ENCODE measurements at places on chromosomes 5 and 9.

- DNase-seq = no peak
These were observed 131.4 kb downstream of the FGF10 start for GRCh38 chr5:44257653-44258365.

GRCh38 chr5:93381057-93381456, 200.0 kb downstream of the NR2F1-AS1 start:
- DNase-seq = no peak

DNA sequence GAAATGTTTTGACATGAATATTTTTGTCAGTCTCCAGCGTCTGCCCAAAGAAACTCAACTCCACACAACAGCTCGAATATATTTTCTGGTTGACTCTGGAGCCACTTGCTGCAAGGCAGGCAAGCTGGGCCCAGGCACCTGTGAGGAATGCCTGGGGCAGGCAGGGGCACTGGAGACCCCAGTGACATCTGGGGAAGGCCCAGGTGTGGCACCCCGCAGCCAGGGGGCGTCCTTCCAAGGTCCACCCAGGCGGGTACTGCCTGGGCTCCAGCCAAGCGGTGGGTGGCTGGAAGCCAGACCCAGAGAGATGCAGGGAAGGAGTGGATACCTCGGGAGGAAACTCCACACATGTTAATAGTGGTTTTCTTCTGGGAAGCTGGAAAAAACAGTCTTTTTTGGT, 125.9 kb downstream of the PHF2 start:
- no peak for DNase-seq

GRCh38 chr5:149172709-149173505, 31.6 kb downstream of the ABLIM3 start:
- peak; percentile 58 for DNase-seq

DNA sequence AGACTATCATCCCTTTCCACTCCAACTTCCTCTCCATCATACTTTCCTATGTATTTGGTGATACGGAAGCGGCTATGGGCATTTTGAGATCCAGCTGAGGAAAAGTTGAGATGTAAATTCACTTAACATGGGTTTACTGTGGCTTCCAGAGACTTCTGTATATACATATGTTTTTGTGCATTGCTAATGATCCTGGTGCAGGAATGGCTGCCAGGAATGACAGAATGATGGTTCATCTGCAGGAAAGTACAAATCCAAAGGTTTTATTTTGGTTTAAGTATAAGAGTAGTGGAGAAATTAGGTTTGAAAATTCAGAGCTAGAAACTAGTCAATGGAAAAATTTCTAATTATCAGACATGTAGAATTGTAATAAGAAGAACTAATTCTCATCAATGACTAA, 95.0 kb upstream of the PAM start:
- DNase-seq = no peak

DNA sequence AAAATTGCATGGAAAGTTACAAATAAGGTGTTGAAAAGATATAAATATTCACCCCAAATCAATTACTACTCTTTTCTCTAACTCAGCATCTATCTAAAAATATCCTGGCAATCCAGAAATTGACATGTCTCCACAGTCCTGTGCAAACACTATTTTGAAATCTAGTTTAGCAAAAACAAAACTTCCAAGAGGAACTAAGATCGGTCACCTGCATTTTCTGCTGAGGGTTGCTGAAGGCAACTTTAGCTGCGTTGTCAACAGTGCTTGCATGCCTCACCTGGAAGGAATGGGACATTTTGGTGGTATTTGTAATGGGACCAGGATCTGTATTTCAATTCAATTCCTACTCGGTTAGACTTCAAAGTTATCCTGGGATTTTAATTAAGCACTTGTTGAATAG, 398.3 kb downstream of the NTRK2 start:
- DNase-seq = no peak

DNA sequence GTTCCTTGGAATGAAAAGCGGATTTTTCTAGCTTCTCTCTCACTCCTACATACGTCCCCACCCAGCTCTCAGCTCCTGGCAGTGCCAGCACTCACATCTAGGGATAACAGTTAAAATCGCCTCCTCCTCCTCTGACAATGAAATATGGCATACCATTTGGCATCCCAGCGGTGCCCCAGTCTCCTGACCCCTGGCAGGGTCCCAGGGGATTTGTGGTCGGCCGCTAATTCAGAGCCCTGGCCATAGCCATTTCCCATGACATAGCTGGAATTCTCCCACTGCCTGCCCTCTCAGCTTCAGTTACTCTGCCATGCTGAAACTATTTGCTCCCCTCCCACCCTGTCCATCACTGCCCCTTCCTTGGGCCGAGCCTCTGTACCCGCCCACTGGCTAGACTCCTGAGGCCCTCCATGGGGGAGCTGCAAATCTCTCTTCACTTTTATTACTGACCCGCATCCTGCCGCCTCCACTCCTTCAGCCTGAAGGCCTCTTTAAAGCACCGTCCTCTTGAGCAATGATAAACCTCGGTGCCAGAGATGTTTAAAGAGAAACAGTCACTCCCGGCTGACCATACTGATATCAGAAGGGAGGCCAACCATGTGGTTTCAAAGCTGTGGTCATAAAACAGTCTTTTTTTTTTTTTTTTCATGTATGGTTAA, 139.8 kb downstream of the SLIT3 start:
- peak; percentile 87 for DNase-seq

DNA sequence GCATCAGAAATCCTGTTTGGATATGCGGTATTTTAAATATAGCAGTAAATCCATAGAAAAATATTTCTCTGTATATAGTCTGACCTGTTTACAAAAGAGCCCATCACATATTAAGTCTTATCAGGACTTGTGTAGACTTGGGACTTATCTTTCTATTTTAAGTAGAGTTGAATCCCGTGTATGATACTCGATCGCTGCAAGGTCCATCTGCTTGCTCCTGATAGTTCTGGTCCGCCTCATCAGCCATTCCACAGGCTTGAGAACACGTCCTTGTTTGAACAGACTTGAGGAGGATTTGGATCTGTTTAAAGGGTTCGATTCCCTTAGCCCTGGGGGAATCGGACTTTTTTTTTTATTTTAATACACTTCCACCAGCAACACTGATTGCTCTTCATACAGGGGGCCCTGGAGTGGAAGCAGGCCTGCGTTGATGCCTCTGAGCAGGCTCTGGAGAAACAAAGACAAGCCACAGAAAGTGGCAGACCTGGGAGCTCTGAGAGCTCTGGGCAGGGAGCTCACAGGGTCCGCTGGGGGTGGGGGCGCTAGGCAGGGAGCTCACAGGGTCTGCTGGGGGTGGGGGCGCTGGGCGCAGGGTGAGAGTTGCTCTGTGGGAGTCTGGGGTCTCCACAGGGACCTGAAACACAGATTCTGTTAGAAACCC, 112.2 kb downstream of the MVB12B start:
- DNase-seq = no peak

DNA sequence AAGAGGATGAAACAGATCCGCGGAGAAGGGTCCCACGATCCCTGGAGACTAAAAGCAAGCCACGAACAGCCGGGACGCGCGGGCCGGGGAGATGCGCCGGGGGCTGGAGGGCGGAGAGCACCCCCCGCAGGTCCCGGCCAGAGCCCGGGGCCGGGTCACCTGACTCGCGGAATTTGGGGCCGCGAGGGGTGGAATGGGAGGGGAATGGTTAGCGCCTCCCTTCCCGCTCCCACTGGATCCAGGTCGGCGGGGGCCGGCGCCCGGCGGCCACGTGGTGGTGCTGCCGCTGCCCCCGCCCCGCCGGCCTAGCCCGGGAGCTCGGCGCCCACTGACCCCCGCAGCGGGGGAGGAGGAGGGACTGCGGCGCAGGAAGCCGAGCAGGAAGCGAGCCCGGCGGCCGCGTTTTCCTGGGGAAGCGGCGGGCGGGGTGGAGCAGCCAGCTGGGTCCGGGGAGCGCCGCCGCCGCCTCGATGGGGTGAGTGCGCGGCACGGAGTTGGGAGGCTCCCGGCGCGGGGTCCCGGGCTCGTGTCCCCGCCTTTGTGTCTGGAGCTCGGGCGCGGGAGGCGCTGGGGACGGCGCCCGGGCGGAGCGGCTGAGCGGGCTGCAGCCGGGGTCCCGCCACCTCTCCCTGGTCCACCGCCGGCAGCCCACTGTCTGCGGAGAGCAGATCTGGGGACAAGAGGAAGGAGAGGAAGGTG, at the start of gene RAI14:
TSS of gene RAI14 (plus strand) at position 328 of the 699 bp plus-strand sequence. CDS start 30,592 bp downstream, outside the sequence.
- DNase-seq = peak; percentile 92

GRCh38 chr5:133128066-133128465, 76.3 kb downstream of the HSPA4 start:
- DNase-seq = no peak

GRCh38 chr5:122997294-122997693, 39.2 kb downstream of the PPIC start:
- DNase-seq = no peak

GRCh38 chr9:133563291-133563796, 28.8 kb downstream of the ADAMTSL2 start:
- DNase-seq = no peak

GRCh38 chr9:108579757-108580439, 275.9 kb downstream of the ACTL7B start:
- peak; percentile 73 for DNase-seq

DNA sequence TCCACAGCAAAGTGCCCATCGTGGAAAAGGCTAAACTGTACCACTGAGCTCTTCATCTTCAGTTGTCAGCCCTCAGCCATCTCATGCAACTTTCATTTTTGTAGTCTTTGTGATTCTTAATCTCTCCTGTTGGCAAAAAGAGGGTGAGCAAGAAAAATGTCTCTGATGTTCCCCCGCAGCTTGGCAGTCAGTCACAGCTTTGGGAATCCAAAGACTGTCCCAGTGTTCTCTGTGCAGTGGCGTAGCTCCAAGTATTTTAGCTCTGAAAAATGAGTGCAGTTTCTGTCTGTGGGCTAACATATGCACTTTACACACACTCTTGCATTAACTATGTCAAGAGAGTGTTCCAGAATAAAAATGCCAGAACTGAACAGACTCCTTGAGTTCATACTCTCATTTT, 372.2 kb downstream of the TMEM232 start:
- no peak for DNase-seq
